ENCODE measurements at places on chromosomes 1 and 21. TPM values are rescaled to one million over a fixed set of nuclear protein-coding genes. Genes with fewer than 3 reads are reported as not detected.

DNA sequence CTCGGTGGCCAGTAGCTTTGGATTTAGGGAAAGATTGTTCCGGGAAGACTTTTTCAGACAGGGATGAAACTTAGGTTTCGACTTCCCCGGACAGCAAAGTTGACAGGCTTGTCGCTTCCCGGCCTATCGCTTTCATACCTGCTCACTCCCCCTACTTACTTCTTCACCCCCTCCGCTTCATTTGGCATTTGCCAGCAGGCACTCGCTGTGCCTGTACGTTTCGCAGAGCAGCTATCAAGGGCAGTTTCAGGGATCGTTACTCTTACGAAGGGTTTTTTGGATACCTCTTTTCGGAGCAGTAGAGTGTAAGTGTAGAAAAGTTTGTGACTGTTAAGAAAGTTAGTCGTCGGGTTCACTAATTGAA, 393 bp downstream of the BLZF1 start:
- DNase-seq, result peak; percentile 27

- no peak for DNase-seq
Observed at GRCh38 chr1:53454019-53454418, 5.2 kb upstream of the DMRTB1 start.

- peak; percentile 70 for DNase-seq
Observed at GRCh38 chr1:101697072-101697471, 299.7 kb downstream of the OLFM3 start.

DNA sequence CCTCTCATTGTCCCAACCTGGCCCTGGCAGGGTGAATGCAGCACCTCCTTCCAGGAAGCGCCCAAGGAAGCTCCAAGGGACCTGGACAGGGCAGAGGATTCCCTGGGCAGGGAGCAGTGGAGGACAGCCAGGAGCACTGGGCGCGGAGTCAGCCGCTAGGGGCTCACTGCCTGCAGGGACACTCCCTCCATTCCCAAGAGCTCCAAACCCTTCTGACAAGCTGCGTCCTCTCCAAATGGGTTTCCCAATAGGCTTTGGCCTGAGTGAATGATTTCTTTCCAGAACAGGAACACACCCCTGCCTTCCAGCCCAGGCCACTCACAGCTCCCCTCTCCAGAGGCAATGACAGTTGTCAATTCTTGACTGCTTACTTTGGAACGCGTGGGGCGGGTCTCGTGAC, 128.5 kb upstream of the EDN2 start:
- no peak for DNase-seq

DNA sequence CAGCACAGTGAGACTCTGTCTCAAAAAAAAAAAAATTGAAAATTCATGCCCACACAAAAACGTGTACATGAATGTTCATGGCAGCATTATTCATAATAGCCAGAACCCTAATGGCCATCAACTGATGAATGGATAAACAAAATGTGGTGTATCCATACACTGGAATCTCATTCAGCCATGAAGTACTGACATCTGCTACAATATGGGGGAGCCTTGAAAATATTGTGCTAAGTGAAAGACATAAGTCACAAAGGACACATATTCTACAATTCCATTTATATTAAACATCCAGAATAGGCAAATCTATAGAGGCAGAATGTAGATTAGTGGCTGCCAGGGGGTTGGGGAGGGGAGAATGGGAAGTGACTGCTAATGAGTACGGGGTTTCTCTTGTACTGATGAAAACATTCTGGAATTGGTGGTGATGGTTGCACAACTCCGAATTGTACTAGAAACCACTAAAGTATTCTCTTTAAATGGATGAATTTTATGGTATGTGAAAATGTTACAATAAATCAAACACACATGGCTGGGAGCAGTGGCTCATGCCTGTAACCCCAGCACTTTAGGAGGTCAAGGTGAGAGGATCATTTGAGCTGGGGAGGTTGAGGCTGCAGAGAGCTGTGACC, 33.0 kb upstream of the KCNN3 start:
- no peak for DNase-seq

- DNase-seq, result no peak
Observed at GRCh38 chr1:167821969-167822685, 91.8 kb downstream of the ADCY10 start.

DNA sequence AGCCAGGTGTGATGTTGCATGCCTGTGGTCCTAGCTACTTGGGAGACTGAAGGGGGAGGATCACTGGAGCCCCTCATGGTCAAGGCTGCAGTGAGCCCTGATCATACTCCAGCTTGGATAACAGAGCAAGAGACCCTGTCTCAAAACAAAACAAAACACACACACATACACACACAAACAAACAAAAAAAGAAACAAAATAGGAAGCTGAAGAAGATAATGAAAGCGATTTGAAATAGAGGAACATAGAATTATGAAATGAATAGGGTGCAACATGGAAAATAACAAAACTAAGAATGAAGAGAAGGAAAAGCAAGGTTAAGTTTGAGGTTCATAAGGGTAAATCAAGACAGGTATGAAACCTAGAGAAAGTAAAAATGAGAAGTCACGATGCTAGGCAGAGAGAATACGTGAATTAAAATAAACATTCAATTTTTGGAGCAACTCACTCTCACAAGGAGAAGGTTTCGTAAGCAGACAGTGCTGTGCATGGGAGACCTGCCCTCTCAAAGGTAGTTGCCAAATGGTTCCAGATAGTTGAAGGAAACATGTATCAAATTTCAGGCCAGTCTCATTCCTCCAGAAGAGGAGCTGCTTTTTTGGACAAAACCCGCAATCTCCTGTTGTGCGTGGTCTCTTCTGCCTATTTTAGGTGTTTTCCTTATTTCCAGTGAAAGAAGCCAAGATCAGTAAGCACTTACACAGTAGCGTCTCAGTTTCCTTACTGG, 3.3 kb downstream of the CD46 start:
- no peak for DNase-seq

DNA sequence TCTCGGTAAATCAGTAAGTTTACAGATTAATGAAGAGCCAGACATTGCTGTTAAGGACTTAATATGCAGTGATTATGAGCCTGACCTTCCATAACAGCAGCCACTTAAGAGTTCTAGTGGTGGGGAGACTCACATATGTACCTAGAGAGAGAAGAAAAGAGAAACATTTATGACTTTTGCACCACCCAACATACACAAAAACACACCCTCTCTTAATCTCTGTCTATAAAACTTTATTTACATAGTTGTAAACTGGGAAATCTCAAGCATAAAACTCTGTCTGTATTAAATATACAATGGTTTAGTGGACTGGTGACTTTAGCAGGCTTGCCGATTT, 347.4 kb upstream of the ADGRL2 start:
- no peak for DNase-seq

GRCh38 chr21:20249401-20249800, 748.8 kb upstream of the NCAM2 start:
- no peak for DNase-seq

- DNase-seq, result no peak
Observed at GRCh38 chr1:186799689-186800054, 29.1 kb upstream of the PLA2G4A start.

- DNase-seq, result no peak
Observed at GRCh38 chr1:10684221-10684620, 112.2 kb downstream of the CASZ1 start.

DNA sequence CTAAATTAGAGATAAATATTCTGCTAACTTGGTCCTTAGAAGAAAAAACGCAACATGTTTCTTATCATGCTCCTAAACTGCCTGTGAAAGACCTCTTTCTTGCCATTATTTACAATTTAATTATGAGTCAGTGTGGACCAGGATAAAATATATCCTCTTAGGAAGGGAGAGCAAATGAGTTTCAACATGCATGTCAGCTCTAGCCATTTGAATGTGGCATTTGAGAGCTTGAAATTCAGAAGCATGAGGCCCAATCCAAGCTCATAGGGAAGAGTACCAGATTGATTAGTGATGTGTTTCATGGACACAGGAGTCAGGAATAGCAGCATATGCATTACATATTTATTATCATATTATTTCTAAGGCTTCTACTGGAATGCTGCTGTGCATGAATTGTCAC, 39.3 kb downstream of the TBX15 start:
- no peak for DNase-seq

DNA sequence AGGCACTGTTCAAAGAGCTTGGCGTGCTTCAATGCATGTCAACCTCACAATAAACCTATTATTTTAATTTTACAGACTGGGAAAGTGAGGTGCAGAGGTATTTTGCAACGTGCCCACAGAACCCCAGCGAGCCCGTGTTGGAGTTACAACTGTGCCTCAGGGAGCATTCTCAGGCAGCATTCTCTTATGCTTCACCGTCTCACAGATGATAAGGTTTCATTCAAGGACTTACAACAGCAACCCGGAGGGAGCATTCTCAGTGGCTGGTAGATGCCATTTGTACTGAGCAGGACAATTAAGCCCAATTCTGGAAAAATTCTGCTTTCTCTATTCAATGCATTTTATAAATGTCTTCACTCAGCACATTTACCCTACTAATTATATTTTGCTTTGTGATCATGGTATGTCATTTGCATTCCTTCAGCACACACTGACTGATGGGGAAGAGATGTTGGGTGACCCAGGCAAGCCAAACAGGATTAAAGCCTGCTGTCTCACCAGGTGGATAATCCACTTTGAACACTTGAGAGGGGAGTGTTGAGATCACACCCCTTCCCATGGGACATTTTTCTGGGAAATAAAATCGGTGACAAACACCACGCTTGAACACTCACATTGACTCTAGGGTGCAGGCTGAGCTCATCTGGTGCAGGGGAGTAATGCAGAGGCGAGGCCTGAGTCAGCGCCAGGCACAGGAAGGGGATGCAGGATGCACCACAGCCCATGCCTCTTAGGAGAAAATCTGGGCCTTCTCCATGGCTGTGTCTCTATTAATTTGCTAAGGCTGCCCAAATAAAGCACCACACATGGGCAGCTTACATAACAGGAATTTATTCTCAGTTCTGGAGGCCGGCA, 113.9 kb downstream of the CLIC6 start:
- DNase-seq, result no peak

- peak; percentile 9 for DNase-seq
Observed at GRCh38 chr1:233614743-233615521, 1.0 kb downstream of the KCNK1 start.

DNA sequence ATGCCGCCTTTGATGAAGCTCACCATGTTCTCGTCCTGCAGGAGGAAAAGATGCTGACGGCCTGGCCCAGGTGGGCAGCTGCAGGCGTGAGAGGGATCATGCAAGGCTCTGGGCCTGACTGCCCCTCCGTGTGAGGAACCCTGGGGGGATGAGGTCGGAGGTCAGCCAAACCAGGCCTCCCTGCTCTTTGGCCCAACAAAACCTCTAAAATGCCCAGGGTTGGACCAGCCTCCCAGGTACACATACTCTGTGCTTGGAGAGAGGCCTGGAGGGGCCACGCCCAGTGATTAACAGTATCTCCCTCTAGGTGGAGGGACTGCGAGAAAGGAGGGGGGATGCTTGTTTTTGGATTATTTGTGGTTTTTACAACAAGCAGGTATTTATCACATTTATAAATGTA, 21.1 kb downstream of the TTC39A start:
- DNase-seq, result no peak

GRCh38 chr1:6582370-6582769, 2.6 kb downstream of the ZBTB48 start:
- DNase-seq, result no peak

GRCh38 chr1:37439349-37439995, 34.9 kb upstream of the ZC3H12A start:
- DNase-seq, result no peak

DNA sequence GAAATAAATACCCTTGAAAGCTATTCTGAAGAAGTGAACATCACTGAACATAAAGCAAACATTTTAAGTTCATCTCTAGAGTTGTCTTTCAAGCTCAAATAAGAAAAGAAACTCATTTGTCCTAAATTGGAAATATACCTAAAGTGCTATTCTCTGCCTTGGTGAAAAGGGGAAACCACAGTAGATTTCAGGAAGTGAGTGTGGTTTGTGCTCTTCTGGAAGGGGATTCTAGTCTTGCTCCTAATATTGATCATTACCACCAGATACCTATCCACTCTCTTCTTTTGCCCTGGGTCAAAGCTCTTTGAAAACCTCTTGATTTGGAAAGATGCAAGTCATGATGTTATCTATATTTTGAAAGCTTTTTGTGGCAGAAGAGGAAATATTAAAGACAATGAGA, 798.1 kb downstream of the ADGRL2 start:
- DNase-seq, result no peak

GRCh38 chr1:230277201-230278025, 148.7 kb downstream of the PGBD5 start:
- no peak for DNase-seq

DNA sequence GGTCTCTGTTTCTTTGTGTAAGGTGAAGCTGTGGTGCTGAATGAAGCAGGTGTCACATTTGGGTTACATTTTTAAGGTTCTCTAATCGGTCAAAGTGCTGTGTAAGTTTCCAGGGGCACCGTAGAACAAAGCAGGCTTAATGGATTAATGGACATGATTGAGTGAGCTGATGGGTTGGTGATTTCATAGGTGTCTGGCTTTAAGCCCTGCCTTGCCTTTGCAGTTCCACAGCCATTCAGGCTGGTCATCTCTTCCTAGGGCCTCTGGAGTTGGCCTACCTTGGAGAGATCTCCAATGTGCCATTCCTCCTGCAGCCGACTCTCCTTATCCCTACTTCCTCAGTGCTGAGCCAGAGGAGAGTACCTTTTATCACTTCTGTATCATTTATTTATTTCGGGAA, 15.2 kb downstream of the GALNT2 start:
- no peak for DNase-seq

GRCh38 chr1:237976331-237976730, 85.6 kb upstream of the ZP4 start:
- no peak for DNase-seq

- DNase-seq, result peak; percentile 70
Observed at GRCh38 chr1:232291261-232291660, 338.7 kb downstream of the SIPA1L2 start.

DNA sequence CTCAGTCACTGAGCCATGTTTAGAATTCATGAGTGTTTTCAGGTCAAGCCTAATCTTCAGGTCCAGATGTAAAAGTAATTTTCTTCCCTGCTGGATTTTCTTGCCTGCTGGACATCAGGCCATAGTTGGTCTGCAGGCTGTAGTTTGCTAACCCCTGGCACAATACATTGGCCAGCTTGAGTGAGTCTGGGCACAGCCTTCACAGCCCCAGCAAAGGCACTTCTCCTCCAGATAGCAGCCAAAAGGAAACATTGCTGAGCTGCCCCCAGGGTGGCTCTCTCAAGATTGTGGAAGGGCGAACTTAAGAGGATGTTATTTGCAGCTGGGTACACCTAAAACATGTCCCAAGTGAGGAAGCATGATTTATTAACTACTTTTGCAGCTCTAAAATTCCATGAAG, 126.8 kb downstream of the PIK3R3 start:
- DNase-seq, result no peak

- DNase-seq, result no peak
Observed at GRCh38 chr1:6391951-6392808, 1.4 kb downstream of the ACOT7 start.

Gene DMRTA2
- total RNA-seq, result 0.04 TPM

Gene LDLRAP1
- 7.0 TPM for total RNA-seq

Gene ROR1
- total RNA-seq, result 10.5 TPM

Gene PRUNE1
- 19.3 TPM for total RNA-seq

Gene KCNJ15
- total RNA-seq, result 0.27 TPM

Gene SLAMF8
- 0.27 TPM for total RNA-seq

Gene AIRE
- total RNA-seq, result 0.04 TPM

Gene VSIG8
- not detected for total RNA-seq

Gene WNT3A
- total RNA-seq, result not detected

Gene UBXN10
- total RNA-seq, result 0.22 TPM
